Left ventricle myocardium inferior (tissue), 1 donor: ENCODE measurements at places on chromosomes 4 and X.

GRCh38 chr4:98661371-98662054 lies 3.1 kb upstream of the TSPAN5 start:
- no peaks in the 10 kb centered on the region for H3K27me3 ChIP-seq
- no peak overlapping the region for H3K4me3 ChIP-seq
- H3K36me3 ChIP-seq: no peaks in the 10 kb centered on the region
- peaks cover 40% of the 10 kb centered on the region for H3K4me1 ChIP-seq
- no peak for DNase-seq

DNA sequence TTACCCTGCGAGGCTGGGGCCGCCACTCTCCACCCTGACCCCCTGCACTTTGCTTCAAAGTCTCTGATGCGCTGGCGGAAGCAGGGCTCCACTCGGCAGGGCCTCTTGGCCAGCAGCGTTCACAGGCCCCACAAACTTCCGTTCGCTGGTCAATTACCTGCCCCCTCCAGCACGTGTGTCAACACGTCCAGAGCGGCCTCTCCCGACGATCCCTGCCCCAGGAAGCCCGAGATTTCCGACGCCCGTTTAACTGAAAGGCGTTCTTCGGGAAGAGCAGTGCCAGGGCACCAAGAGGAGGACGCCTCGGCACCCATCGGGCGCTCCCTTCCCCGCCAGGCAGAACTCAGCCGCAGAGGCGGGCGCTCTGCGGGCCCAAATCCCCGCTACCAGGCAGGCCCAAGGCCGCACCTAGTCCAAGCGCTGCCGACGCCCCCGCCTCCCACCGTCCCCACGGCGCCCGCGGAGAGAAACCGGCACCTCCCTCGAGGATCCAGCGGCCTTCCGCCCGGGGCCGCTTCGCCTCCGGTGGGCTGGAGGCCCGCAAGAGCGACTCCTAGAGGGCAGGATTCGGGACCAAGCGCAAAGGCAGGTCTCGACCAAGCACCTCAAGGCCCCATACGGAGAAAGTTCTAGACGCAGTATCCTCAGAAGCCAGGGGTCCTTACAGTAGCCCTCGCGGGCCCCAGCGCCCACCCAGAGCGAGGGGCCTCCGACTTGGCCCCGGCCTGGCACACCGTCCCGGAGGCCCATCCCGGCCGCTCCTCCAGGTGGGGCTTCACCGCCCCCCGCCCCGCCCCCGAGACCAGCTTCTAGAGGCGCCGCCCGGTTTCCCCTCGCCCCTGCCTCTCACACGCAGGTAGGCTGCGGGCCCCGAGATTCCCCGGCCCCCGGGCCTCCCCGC lies 586 bp downstream of the BCAP31 start:
- no peak for DNase-seq
- peaks cover 63% of the 10 kb centered on the region for H3K4me1 ChIP-seq
- H3K27ac ChIP-seq: peak overlapping the region; percentile 93
- no peaks in the 10 kb centered on the region for H3K27me3 ChIP-seq
- H3K4me3 ChIP-seq: peak overlapping the region; percentile 81

- no peaks in the 10 kb centered on the region for H3K27me3 ChIP-seq
- DNase-seq: no peak
- no peak overlapping the region for H3K4me3 ChIP-seq
Measured at GRCh38 chr4:142818476-142818875, 27.6 kb downstream of the INPP4B start.

GRCh38 chrX:48064261-48064660 lies 7.2 kb downstream of the ZNF630 start:
- no peak overlapping the region for H3K27ac ChIP-seq
- peaks cover 32% of the 10 kb centered on the region for H3K36me3 ChIP-seq
- no peak for DNase-seq
- H3K4me3 ChIP-seq: no peak overlapping the region

GRCh38 chr4:25502115-25502514 lies 125.1 kb downstream of the ANAPC4 start:
- no peak overlapping the region for H3K4me3 ChIP-seq
- H3K36me3 ChIP-seq: no peaks in the 10 kb centered on the region
- H3K27me3 ChIP-seq: peaks cover 30% of the 10 kb centered on the region
- no peak overlapping the region for H3K27ac ChIP-seq
- DNase-seq: no peak

- H3K36me3 ChIP-seq: no peaks in the 10 kb centered on the region
- H3K4me1 ChIP-seq: no peaks in the 10 kb centered on the region
- no peak overlapping the region for H3K27ac ChIP-seq
- peaks cover 13% of the 10 kb centered on the region for H3K27me3 ChIP-seq
Measured at GRCh38 chr4:122576261-122577188, 44.3 kb downstream of the IL21 start.

DNA sequence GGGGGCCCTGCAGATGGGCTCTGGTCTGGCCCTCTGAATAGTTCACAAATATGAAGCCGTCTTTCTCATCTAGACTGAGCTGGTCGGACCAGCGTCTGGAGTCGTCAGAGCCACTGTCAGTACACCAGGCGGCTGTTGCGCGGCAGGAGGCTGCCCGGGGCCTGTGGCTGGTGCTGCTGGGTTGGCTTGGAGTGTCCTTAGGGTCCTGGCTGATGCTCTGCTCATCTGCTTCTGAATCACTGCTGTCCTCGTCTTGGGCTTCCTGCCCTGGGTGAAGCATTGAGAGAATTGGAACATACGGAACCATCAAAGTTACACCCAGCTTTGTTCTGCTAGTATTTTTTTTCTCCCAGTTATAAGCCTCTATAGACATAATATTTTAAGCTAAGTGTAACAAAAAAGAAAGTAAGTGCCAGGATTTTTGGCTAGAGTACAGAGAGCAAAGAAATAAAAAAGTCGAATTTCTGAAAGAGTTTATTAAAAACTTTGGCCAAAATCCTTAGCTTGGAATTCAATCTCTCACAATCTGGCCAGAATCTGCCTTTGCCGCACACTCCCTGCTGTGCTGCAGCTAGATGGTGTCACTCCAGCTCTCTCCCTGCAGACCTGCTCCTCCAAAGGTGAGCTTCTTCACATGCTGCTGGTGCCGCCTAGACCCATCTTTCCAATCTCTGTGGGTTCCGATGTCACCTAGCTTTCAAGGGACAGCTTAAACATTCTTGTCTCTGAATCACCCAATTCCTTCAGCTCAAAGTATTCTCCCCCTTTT lies 96.2 kb downstream of the CDS1 start:
- H3K27me3 ChIP-seq: no peaks in the 10 kb centered on the region
- DNase-seq: no peak
- no peak overlapping the region for H3K27ac ChIP-seq
- no peak overlapping the region for H3K4me3 ChIP-seq
- H3K36me3 ChIP-seq: peaks cover 92% of the 10 kb centered on the region

- DNase-seq: no peak
- no peaks in the 10 kb centered on the region for H3K36me3 ChIP-seq
- no peak overlapping the region for H3K4me3 ChIP-seq
- peak overlapping the region; percentile 78 for H3K27ac ChIP-seq
- peaks cover 35% of the 10 kb centered on the region for H3K4me1 ChIP-seq
- H3K27me3 ChIP-seq: no peaks in the 10 kb centered on the region
Measured at GRCh38 chrX:19776753-19777152, 110.6 kb downstream of the SH3KBP1 start.

DNA sequence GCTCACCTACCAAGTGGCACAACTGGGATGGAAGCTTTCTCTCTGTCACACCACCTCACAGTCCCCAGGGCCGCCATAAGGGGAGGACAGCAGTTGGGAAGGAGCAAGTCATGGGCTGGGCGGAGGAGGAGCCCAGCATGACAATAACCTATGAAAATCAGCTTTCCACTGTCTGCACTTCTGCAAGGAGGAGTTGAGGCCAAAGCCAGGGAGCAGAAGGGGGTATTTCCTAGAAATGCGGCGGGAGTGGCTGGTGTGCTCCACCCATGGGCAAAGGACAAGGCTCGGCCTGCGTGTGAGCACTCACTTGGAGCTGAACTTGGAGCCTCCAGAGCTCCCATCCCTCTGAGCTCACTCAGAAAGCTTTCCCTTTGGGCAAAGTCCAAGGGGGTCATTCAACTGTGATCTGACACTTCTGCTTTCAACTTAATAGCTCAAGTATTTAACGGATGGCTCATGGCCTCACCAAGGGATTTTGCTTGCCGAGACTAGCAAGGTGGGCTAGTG lies 18.5 kb downstream of the APLN start:
- no peak overlapping the region for H3K27ac ChIP-seq
- no peaks in the 10 kb centered on the region for H3K4me1 ChIP-seq
- DNase-seq: no peak
- no peaks in the 10 kb centered on the region for H3K36me3 ChIP-seq
- H3K27me3 ChIP-seq: no peaks in the 10 kb centered on the region
- no peak overlapping the region for H3K4me3 ChIP-seq

DNA sequence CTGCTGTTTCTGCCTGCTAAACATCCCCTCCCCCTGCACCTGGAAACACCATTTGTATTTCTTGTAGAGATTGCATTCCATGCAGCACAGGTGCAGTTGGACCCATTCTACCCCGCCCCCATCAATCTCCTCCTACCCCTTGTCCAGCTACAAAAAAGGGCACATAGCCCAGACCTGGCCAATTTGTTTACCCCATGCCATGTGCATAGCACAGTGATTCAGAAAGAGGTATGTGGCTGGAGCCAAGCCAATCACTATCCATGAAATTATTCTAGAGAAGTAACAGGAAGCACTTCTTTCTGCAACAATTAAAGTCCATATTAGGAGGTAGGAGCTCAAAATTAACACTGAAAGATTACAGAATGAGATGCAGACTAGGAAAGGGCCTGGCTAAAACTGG lies 20.2 kb upstream of the TMEM184C start:
- DNase-seq: no peak
- H3K4me1 ChIP-seq: no peaks in the 10 kb centered on the region
- H3K27me3 ChIP-seq: no peaks in the 10 kb centered on the region
- H3K4me3 ChIP-seq: no peak overlapping the region
- H3K36me3 ChIP-seq: no peaks in the 10 kb centered on the region

- H3K4me3 ChIP-seq: no peak overlapping the region
- H3K27me3 ChIP-seq: no peaks in the 10 kb centered on the region
- no peaks in the 10 kb centered on the region for H3K36me3 ChIP-seq
- DNase-seq: no peak
- no peaks in the 10 kb centered on the region for H3K4me1 ChIP-seq
Measured at GRCh38 chrX:45623266-45623665, 422.6 kb upstream of the DIPK2B start.

DNA sequence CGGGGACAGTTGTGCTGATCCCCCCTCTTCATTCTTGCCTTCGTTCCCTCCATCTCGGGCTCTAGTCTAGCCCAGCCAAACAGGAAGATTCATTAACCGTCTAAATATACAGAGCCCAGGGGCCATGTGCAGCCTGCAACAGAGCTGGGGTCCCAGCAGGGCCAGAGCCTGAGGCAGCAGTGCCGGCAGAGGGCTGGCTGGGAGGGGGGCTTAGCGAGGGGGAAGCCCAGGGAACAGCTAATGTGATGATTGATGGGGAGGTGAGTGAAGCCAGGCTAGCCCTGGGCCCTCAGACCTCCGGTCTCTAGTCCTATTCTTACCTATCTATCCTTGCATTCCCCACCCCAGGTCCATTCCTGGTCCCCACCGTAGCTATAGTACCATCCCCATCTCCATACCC lies 22.3 kb downstream of the EFNB1 start:
- no peaks in the 10 kb centered on the region for H3K36me3 ChIP-seq
- H3K27me3 ChIP-seq: no peaks in the 10 kb centered on the region
- DNase-seq: no peak
- H3K4me3 ChIP-seq: no peak overlapping the region
- no peaks in the 10 kb centered on the region for H3K4me1 ChIP-seq

- no peak overlapping the region for H3K4me3 ChIP-seq
- H3K4me1 ChIP-seq: no peaks in the 10 kb centered on the region
- no peaks in the 10 kb centered on the region for H3K36me3 ChIP-seq
- H3K27ac ChIP-seq: no peak overlapping the region
Measured at GRCh38 chr4:148934926-148935578, 492.8 kb upstream of the NR3C2 start.

GRCh38 chr4:83767067-83767466 lies 231.2 kb downstream of the GPAT3 start:
- no peaks in the 10 kb centered on the region for H3K36me3 ChIP-seq
- no peak overlapping the region for H3K4me3 ChIP-seq
- peaks cover 16% of the 10 kb centered on the region for H3K27me3 ChIP-seq
- no peaks in the 10 kb centered on the region for H3K4me1 ChIP-seq
- DNase-seq: no peak

DNA sequence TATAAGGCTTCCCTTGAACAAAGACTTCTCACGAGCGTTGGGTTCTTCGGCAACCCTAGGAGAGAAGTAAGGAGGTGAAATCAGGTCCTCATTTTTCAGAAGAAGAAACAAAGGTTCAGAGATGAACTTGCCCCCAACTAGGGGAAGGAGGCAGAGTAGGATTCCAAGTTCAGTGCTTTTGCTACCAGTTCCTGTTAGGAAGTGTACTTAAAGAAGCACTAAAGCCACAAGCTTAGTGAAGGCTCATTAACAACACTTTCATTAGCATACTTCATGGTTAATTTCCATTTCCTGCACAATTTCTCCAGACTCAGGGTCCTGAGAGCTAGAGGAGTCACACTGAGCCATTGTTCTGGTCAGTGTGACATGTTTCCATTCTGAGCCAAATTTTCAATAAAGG lies 52.1 kb downstream of the VSIG4 start:
- H3K27ac ChIP-seq: no peak overlapping the region
- no peaks in the 10 kb centered on the region for H3K36me3 ChIP-seq
- no peak for DNase-seq
- no peaks in the 10 kb centered on the region for H3K4me1 ChIP-seq

- H3K4me1 ChIP-seq: peaks cover 100% of the 10 kb centered on the region
- DNase-seq: no peak
- no peak overlapping the region for H3K4me3 ChIP-seq
Measured at GRCh38 chrX:154731881-154732280, 19.0 kb downstream of the GAB3 start.

DNA sequence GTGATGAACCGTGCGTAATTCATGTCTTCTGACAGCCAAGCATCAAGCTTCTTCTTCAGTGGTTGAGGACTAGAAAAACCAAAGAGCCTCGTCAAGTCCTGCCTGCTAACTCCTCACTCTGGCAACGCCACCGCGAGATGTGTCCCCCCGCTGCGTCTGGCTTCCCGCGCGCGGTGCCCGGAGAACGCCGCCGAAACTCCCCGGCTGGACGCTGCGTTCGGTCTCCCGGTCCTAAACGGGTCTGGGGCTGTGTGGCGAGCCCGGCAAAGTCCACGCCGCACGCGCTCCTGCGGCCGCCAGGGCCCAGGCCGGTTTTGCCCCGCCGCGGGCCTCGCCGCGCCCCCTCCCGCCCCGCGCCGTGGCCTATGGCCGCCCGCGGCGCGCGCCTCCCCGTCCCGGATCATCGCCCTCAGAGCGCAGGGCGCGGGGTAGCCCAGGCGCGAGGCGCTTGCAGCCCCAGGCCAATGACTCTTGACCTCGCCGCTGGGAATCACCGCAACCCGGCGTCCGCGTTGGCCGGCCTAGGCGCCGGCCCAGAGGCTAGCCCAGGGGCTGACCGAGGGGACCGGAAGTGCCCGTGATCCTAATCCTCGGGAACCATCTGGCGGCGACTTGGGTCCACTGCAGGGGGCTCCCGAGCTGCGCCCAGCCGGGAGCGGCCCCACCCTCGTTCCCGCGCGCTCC lies at the start of gene AADAT:
Gene AADAT (minus strand): TSS at position 289 of the 684 bp plus-strand sequence. CDS start 266 bp downstream, at position 23.
- H3K4me3 ChIP-seq: peak within 1 kb of the TSS; percentile 72
- peaks cover 7% of the 10 kb centered on the region for H3K27me3 ChIP-seq
- DNase-seq: peak; percentile 79
- peaks cover 19% of the 10 kb centered on the region for H3K4me1 ChIP-seq

- DNase-seq: no peak
- H3K4me3 ChIP-seq: no peak overlapping the region
- H3K27me3 ChIP-seq: no peaks in the 10 kb centered on the region
- H3K36me3 ChIP-seq: no peaks in the 10 kb centered on the region
Measured at GRCh38 chr4:95835672-95836071, 4.2 kb upstream of the PDHA2 start.

- no peaks in the 10 kb centered on the region for H3K27me3 ChIP-seq
- no peak for DNase-seq
- no peak overlapping the region for H3K27ac ChIP-seq
- no peaks in the 10 kb centered on the region for H3K36me3 ChIP-seq
Measured at GRCh38 chrX:140274811-140275525, 229.9 kb downstream of the SOX3 start.
